SW 1271 (cell line): ENCODE measurements at places on chromosomes 2 and 18.

DNA sequence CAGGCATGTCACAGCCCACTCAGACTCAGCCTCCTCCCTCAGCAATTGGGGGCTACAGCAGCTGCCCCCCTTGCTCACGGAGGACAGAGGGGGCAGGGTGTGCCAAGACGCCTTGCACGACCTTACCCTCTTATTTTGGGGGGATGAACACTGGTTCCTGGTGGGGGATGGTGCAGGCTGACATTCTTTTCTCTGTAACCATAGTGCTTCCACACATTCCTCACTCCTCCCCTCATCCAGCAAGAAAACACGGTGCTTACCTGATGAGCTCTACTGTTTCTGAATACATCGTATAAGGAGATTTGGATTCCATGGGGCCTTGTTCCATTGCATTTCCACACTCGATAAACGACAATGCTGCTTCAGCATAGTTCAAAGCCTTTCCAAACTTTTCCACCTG lies 75.4 kb upstream of the REV1 start:
- DNase-seq, result no peak

GRCh38 chr2:241034490-241035141 lies 36.2 kb downstream of the SNED1 start:
- no peak for DNase-seq

- DNase-seq, result no peak
Measured at GRCh38 chr2:241317391-241317790, 1.7 kb downstream of the SEPTIN2 start.

DNA sequence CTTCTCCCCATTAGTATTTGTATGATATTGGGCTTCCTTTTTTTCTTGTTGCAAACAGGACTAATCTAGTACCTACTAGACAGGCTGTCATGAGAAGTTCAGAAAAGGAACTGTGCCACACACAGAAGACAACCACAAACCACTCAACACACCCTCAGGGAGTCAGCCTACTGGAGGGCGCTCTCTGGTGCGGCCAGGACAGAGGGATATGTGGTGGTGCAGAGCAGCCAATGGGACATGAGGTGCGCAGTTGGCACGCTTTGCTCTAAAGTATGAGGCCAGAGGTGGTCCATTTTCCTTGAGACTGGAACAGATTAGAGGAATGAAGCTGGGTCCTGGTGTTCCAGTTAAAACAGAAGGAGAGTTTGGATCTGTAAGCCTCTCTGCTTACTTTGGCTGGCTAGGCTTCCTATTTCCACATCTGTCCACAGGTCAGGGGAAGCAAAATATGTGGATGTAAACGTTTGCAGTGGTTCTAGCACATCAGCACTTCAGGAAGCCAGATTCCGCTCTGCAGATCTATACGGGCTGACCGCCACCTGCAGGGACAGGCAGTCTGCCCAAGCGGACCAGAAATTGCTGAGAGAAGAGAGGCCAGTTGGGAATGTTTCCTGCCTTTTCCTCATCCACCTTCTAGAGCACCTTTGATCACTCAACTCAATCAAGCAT lies 114.1 kb downstream of the GFPT1 start:
- DNase-seq, result no peak

DNA sequence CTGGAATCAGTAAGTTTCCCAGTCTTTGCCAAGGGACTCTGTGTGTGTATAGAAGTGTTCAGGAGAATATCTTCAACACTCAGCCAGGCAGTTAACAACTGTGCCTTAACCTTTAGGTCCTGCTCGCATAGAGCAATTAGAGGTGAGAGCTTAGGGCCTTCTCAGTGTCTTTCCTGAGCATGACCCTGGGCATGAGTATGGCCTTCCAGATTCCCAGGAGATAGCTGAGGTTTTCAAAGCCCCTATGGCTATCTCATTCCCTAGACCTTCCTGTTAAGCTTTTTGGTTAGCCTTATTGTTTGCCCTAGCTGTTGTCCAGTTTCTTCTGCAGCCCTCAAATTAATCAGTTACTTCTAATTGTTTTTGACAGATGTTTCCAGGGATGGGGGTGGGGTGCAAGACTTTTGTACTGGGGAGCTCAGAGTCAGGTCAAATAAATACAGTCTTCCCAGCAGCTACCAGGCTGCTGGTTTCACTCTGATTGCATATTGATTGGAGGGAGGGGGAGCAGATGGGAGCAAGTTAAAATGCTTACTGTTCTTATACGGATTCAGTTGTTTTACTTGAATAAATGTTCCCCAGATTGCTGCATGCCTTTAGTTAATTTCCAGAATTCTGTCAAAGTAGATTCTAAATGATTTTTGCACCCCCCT lies 23.1 kb downstream of the PDK1 start:
- DNase-seq, result no peak

GRCh38 chr2:140348826-140349225 lies 1568.6 kb upstream of the NXPH2 start:
- no peak for DNase-seq

- DNase-seq, result no peak
Measured at GRCh38 chr18:22114526-22115321, 54.7 kb upstream of the GATA6 start.

DNA sequence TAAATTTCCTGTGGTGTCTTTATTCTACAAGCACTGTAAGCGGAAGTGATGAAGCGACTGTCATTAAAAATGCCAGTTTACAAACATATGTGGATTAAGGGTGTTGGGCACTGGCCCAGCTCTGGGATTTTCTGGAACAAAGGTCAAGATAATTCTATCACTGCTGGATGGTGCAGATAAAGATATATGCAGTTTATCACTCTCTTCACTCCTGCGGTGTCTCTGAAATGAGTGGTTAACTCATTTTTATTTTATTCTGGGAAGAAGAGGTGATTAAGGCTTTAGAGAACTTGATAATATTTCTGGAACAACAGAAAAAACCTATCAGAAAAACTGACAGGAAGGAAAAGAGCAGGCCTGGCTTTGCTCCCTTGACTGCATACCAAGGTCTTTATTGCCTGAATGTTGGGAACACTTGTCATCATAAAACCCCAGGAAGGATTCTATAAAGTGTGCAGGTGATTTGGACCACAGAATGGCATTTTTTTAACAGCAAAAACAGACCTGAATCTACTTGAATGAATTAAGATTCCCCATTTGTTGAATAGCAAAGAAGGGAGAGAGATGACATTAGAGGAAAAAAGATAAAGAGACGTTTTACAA lies 32.4 kb downstream of the ABCB11 start:
- DNase-seq, result no peak

DNA sequence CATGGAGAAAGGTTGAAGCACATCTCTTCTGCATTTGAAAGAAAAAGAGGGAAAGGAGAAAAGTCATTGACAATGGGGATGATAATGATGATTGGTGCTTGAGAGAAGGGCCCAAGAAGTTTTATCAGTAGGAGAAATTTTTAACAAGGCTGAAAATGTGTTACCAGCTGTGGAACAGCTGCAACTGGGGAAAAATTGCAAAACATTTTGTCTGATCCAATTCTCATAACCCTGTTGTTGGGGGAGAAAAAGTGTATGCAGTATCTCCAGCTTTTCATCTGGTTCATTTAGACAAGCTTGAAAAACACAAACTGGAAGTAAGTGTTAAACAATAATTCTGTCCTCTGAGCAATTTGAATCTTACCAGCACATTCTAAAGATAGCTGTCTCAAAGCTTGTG lies 92.7 kb downstream of the CSRNP3 start:
- no peak for DNase-seq

GRCh38 chr18:48852292-48852691 lies 98.5 kb downstream of the SMAD7 start:
- no peak for DNase-seq

DNA sequence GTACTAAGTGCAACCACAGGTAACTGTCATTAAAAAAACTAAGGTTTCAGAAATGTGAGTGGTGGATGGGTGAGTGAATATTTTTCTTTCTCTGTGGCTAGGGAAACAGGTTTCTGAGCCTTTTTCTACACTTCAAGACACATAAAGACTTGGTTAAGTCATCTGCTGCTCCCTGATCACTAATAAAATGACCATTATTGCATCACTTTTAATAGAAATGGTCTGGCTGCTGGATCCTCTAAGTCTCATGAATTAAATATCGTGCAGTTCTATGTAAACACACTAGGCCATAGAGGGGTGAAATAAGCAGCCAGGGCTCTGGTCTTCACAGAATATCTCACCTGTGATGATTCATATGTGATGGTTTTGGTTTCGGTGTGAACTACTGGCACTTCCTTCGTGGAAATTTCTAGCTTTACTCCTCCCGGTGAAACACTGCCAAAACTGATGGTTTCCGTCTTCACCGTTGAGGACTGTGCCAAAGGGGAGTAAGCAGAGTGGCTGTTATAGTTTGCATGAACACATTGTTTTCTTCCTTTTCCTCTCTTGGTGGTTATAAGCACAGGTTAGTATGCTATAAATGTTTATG lies 100.4 kb upstream of the ZBTB14 start:
- no peak for DNase-seq

DNA sequence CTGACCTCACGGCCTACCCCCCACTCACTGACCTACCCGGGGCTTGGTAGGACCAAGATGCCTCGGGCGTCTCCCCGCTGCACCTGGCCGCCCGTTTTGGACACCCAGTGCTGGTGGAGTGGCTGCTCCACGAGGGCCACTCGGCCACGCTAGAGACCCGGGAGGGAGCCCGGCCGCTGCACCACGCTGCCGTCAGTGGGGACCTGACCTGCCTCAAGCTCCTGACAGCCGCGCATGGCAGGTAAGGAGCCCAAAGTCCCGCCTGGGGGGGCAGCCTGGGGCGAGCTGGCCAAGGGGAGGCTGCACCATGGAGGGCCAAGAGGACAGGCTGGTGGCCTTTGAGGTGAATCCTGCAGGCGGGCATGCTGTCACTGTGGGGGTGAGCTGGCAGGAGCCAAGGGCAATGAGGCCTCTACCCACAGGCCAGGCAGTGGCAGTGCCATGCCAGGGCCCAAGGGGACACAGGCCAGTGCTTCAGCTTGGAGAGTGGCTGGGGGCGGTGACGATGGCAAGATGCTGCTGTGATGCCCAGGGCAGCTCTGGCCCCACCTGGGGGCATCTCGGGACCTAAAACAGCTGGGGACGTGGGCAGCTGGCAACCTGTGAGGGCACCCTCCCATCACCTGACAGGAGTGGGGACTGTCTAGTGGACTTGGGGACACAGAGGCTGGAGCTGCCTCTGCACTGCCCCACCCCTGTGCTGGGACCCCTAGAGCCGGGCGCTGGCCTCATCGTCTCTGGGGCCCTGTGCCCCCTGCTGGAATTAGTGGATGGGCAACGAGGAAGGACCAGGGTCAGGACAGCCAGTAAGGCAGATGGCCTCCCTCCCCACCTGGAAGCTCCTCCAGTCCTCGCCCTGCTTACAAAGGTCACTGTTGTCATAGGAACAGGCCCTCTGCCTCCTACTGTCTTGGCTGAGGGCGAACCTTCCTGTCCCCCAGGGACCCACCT lies 2.0 kb downstream of the ESPNL start:
- DNase-seq, result no peak

GRCh38 chr2:219947575-219947974 lies 320.1 kb downstream of the SLC4A3 start:
- no peak for DNase-seq

DNA sequence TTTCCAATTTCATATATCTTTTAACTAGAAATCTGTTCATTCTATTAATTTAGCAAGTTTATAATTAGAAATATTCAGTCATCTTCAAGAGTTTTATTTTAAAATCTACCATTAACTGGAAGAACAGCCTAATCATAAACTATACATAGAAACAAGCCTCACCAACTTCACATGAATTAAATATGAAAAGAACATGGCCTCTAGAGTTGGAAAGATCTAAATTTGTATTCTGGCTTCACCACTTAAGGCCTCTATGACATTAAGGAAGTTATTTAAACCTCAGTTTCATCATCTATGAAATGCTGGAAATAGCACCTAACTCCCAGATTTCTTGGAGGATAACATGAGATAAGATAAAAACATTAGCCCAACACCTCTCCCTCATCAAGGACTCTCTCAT lies 51.4 kb upstream of the SCN7A start:
- no peak for DNase-seq

- DNase-seq, result no peak
Measured at GRCh38 chr2:7899241-7899640, 782.6 kb upstream of the ID2 start.

- no peak for DNase-seq
Measured at GRCh38 chr18:59699061-59699460, 1.8 kb upstream of the CCBE1 start.

DNA sequence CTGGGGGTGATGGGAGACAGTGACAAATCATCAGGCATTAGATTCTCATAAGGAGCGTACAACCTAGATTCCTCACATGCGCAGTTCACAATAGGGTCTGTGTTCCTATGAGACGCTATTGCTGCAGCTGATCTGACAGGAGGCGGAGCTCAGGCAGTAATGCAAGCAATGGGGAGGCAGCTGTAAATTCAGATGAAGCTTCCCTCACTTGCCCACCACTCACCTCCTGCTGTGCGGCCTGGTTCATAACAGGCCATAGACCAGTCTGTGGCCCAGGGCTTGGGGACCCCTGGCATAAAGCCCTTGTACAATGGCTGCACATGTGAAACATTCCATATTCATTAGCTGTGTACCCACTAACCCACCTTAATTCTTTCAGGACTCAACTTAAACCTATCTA lies 18.0 kb downstream of the NMUR1 start:
- DNase-seq, result no peak

GRCh38 chr2:234198976-234199375 lies 148.5 kb downstream of the SPP2 start:
- no peak for DNase-seq

- DNase-seq, result no peak
Measured at GRCh38 chr18:68803356-68803755, 5.5 kb downstream of the CCDC102B start.

DNA sequence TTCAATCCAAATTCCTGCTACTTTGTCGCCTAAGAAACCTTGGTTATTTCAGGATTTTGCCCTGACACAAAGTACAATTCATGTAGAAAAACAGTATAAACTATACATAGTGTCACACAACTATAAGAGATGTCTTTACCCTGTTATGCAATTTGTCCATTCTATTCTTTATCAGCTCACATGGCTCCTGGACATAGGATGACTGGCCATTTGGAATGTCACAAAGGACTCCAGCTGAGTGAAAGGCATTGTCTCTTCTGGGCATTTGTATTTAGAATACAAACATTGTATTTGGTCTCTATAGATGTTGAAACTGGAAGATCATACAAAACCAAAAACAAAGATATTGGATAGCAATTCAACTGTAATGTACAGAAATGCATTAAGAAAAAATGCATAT lies 944.6 kb upstream of the LRRTM1 start:
- DNase-seq, result no peak

GRCh38 chr18:51588616-51589015 lies 391.1 kb upstream of the MEX3C start:
- DNase-seq, result no peak

GRCh38 chr2:42456126-42456839 lies 37.5 kb downstream of the KCNG3 start:
- no peak for DNase-seq

DNA sequence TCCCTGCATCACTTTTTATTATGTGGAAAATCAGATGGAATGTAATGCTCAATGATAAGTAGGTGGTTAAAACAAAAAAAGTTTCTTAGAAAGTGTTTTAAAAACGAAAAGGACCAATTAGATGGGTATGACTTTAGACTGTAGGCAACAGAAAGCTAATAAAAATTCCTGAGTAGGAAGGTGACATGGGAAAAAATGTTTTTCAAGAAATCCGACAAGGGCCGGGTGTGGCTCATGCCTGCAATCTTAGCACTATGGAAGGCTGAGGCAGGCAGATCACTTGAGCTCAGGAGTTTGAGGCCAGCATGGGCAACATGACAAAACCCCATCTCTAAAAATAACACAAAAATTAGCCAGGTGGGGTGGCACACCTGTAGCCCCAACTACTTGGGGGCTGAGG lies 126.1 kb downstream of the THADA start:
- no peak for DNase-seq

- no peak for DNase-seq
Measured at GRCh38 chr2:218872645-218873358, 7.8 kb upstream of the WNT10A start.

- peak; percentile 83 for DNase-seq
Measured at GRCh38 chr2:42314892-42315468, 46.0 kb downstream of the COX7A2L start.
